Hepatic stellate cell (primary cell): ENCODE measurements at places on chromosomes 16 and 17.

DNA sequence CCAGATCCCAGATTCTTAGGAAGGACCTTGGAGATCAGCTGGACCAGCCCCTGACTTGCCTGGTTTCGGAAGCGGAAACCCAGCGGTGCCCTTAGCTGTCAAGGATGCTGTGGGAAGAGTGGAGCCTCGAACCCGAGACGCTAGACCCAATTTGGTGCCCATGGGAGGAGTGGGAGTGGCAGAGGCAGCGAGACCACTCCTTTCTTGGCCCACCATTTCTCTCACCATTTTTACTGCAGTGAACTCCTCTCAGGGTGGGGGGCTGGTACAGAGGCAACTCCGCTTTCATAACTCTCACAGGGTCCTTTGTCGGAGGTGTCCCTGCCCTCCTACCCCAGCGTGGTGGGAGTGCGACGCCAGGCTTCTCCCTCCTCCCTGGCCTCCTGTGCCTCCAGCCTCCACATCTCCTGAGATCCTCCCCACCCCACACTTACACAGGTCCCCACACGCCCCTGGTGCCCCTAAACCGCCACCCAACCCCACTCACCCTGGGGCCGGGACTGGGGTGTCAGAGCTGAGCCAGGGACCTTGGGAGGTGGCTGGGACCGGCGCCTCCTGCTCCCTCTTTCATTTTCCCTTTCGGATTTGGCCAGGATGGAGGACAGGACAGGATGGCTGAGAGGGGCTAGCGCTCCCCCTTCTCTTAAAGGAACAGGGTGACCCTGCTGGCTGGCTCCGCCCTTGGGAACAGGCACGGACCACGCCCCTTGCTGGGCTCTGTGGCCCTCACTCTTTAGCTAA is at the start of gene GJD3:
GJD3 (minus strand) TSS at position 617 of the 741 bp plus-strand sequence. CDS start 922 bp downstream, outside the sequence.
- peak; percentile 80 for DNase-seq

DNA sequence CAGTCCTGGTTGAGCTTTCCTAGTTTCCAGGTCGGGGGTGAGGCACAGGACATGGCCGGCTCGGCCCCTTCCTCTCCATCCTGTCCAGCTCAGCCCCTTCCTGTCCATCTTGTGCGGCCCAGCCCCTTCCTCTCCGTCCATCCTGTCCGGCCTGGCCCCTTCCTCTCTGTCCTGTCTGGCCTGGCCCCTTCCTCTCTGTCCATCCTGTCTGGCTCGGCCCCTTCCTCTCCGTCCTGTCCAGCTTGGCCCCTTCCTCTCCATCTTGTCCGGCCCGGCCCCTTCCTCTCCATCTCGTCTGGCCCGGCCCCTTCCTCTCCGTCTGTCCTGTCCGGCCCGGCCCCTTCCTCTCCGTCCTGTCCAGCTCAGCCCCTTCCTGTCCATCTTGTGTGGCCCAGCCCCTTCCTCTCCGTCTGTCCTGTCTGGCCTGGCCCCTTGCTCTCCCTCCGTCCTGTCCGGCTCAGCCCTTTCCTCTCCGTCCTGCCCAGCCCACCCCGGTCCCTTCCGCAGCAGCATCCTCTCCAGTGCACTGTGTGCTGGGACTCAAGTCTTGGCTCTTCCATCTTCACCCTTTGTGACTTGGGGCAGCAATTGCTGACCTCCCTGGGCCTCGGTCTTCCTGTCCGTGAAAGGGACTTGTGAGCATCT is 5.5 kb upstream of the ZNF750 start:
- DNase-seq = no peak

GRCh38 chr17:29588017-29588561 is 1.4 kb downstream of the GIT1 start:
- no peak for DNase-seq

DNA sequence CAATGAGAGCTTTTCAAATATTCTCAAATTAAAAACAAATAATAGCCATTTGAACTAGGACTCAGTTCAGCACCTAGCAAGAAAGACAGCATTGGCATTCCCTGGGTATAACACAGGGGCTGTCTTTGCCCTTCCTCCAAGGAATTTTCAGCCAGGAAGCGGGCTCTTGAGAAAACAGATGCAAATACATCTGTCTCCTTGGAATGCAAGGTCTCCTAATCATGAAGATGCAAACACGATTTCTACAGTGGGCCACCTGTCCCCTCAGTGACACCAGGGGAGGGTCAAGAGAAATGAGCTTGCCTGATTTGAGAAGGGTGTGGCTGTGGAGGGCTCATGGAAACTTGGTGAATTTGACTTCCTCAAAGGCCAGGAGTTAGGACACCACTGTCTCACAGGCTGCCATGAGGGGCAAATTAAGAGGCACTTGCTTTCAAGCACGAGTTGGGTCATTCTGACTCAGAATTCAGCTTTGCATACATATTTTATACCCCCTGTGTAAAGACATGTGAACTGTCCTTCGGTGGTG is 24.5 kb upstream of the SUPT4H1 start:
- DNase-seq = no peak

DNA sequence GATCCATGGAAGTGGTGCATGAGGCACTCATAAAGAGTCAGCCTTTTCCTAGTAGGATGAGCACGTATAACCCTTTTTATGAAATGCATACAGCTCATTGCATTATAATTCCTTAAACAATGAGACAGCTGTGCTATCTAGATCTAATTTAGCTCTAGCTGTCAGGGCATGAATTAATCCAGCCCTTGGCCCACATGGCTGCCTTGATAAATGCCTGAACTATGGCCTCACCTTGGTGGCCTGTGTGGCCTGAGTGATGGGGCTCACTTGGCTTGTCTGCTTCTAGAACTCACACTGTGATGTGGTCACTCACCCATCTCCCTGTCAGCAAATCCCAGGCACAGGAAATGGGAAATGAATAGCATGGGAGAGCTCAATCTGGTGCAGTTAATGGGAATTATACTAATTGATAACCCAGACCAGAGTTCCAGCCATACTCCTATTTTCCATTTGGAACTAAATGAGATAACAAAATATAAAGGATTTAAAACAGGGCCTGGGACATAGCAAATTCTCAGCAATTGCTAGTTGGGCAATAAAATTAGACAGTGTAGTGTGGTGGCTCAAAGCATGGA is 153.6 kb downstream of the HS3ST2 start:
- DNase-seq = no peak

DNA sequence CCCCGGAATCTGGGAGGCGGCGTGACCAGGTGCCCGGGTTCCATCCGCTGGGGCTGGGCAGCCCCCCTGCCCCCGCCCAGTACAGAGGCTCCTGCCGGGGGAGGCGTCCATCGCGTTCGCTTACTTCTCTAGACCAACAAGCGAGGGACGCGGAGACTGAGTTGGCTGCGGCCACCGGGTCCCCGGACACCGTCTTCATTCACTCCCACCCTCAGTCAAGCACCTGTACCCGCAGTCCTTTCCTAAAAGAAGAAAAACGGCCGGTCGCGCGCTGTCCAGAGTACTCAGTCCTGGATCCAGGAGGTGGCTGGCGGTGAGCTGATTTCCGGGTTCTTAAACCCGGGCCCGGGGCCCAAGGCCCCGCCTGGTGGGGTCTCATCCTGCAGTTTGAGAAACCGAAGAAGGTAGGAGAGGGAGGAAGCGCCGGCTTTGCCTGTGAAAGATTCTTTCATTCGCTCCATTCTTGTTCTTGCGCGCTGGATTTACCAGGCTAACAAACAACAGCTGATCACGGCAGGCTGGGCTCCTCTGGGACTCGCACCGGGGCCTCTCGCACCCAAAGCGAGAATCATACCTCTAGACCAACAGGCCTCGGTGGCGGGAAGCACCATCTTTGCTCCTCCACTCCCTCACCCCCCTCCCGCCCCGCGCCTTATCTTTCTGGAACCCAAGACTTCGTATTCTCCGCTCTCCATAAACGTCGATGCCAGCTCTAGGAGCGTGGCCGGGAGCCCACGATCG is 17.4 kb upstream of the OR1F1 start:
- no peak for DNase-seq

DNA sequence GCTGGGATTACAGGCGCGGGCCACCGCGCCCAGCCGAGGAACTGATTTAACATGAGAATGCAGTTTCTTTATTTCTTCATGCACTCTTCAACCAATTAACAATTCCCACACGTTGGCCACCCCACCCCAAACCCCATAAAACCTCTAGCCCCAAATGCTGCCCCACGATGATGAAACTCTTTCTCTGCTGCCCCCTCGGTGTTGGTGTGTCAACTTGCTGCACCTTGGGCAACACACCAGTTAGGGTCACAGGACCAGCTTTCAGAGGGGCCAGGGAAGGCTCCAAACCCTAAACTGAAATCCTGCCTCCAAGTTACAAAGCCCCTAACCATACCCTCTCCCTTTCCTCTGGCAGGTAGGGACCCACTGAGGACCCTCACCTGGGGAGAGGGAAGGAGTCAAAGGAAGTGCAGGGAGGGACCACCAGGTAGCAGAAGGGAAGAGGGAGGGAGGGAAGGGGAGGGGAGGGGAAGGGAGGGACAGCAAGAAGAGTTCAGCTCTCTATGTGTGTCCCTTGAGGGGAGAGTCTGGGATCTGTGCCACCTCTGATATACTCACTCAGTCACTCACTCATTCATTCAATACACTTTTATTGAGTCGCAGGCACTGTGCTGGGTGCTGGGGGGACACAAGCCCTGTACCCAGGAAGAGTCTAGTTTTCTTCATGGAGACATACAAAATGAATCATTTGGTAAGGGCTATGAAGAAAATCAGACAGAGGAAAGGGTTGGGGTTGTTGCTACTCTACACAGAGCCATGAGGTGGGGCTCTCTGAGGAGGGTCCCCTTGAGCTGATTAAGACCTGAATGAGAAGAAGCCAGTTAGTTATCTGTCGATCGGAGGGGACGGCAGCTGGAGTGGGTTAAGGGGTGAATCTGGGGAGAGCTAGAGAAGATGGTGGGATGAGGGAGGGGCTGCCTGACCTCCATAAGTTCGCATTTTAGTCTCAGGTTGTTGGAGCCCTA is 3.9 kb downstream of the PLXDC1 start:
- no peak for DNase-seq

GRCh38 chr17:1228781-1229348 is 41.4 kb upstream of the BHLHA9 start:
- no peak for DNase-seq

DNA sequence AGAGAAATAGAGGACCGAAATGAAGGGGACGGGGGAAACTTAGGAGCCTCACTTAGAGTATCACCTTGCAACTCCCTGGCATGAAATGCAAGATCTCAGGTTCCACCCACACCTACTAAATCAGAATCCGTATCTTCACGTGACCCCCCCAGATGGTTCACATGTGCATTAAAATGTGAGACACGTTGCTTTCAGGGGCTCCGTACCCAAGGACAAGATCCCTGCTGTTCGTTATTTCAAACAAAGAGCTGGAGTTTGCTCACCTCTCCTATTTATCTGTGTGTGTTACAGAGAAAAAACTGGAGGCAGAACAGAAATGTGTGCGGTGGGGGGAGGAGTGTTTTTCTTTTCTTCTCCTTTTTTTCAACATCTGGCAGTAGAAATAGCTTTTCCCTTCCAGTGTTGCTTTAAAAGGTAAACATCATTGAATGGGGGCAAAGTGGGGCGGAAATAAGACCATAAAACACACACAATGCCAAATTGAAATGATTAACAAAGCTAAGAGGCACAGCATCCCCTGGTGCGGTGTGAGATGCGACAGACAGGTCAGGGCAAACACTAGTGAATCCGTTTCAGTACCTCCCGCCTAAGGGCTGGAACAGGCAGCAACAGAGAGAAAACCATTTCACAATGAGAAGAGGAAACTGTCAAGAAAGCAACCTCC is 145.4 kb downstream of the SOX9 start:
- DNase-seq = no peak

- DNase-seq = peak; percentile 54
Measured at GRCh38 chr17:64357191-64357981, 33.3 kb downstream of the PECAM1 start.

DNA sequence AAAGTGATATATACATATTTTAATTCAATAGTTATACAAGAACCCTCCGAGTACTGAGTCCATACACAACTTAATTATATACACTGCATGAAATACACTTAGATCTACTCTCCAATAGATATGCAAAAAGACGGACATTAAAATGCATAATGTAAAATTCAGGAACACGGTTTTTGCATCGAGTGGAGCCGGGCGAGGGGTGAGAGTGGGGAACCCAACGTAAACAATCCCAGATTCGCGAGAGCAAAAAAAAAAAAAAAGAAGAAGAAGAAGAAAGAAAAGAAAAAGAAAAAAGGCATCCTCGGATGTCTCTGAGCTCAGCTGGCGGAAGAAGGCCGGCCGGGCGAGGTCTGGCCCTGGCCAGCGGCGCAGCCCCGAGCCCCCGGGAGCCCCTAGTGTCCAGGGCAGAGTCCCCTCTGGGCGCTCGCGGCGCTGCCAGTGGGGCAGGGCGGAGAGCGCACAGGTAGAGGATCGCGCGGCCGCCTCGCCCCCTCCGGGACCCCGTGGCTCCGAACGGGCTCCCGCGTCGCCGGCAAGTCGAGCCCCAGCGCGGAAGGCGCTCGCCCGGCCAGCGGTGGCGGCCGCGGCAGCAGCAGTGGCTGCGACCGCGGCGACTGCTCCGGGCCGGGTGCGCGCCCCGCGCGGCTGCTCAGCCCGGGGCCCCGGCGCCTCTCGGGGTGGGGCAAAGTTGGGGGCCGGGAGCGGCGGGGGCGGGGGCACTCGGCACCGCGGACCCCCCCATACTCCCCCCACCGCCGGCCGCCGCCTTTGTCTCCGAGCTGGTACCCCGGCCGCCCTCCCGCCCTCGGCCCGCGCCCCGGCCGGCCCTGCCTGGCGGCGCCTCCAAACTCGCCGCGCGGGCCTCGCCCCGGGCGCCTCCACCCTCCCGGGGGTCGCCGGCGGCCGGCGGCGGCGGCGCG is 9.6 kb upstream of the ZFHX3 start:
- DNase-seq = no peak

GRCh38 chr16:85474621-85475217 is 138.4 kb upstream of the GSE1 start:
- DNase-seq = no peak

DNA sequence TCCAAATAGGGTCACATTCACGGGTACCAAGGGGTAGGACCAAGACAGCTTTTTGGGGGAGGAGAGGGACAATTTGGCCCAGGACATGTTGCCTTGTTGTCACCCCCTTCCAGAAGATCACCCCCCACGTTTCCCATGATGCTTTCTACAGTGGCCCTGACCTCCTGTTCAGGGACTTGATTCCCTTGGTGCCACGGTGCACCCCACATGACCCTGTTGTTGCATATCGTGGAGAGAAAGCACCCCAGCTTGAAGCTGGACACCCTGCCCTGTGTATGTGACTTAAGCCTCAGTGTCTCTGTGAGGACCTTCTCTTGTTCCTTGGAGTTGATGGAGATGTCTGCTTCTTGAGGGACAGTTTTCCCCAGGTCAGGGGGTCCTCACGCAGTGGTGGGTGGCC is 12.6 kb downstream of the IL34 start:
- no peak for DNase-seq

- DNase-seq = no peak
Measured at GRCh38 chr17:13425390-13425789, 176.3 kb downstream of the HS3ST3A1 start.
